Stimulated activated CD4-positive, alpha-beta T cell treated with anti-CD3 and anti-CD28 coated beads, Interleukin-1b, Interleukin-23, amount 100 ng/mL, for 48 hours (primary cell): ENCODE measurements at places on chromosomes 7 and 10.

DNA sequence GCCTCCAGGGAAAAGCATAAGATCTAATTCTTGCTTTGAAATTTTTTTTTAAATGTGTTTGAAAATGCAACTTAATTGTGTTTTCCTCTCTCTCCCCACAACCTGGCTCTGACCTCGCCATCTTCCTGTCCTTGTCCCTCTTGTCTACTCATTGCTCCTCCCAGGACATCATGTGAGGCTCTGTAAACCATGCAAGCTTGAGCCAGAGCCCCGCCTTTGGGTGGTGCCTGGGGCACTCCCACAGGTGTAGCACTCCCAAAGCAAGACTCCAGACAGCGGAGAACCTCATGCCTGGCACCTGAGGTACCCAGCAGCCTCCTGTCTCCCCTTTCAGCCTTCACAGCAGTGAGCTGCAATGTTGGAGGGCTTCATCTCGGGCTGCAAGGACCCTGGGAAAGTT, 9.8 kb upstream of the CDHR1 start:
- DNase-seq = no peak

DNA sequence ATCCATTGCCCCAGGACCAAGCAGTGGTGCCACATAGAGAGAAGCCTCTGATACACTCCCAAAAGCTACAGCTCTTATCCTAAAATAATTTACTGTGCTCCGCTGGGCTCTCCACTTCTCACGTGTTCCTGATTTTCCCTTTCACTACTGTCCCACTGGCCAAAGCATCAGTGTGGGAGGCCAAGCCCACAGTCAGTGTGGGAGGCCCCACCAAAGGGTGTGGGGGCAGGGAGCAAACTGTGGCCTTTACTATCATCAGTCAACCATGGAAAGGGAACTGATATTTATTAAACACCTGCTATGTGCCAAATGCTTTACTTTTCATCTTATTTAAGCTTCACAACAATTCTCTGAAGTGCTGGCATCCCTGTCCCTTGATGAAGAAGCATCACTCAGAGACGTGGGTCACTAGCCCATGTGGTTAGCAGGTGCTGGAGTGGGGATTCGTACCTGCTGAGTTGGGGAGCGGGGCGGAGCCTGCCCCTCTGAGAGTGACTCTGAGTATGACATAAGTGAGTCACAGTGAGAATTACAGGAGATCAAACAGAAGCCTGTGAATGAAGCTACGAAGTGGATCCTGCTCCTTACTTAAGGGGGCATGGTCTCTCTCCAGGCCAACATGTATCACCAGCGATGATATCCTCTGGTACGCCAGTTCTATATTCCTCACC, 50.4 kb downstream of the PYROXD2 start:
- DNase-seq = no peak

GRCh38 chr7:42452356-42452755, 215.3 kb upstream of the GLI3 start:
- DNase-seq = no peak

GRCh38 chr10:129679207-129679606, 212.2 kb downstream of the MGMT start:
- no peak for DNase-seq

DNA sequence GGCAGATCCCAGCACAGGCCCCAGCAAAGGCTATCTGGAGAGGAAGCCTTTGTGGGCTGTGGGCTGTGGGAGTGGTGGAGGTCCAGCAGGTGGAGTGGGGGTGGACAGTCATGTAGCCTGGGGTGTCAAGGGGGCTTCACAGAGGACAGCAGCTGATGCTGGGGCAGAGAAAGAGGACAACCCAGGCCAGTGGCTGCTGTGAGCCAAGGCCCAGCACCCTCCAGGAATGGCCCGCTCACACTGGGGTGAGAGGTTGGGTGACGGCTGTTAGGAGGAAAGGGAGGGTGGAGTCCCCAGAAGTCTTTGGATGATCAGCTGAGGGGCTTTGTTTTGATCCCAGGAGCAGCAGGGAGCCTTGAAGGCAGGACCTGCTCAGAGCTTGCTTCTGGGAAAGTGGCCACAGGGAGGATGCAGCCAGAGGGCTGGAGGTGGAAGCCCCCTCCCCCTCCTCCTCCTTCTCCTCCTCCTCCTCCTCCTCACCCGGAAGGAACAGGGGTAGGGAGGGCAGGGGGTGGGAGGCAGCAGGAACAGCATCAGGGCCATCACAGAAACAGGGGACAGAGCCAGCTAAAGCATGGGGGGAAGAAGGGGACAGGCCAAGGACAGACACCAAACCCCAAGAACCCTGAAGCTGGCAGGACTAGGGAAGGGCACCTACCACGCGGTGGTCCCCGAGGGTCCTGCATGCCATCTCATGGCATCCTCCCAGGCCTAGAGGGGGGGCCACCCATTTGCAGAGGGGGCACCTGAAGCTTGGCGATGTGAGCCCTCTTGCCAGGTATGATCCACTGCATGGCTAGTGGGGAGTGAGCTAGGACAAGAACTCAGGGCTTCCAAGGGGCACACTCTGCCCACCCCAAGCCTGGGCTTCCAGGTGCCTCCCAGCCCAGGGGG, 144.9 kb downstream of the GRID1 start:
- no peak for DNase-seq

- DNase-seq = no peak
Measured at GRCh38 chr7:128934361-128935341, 3.1 kb upstream of the IRF5 start.

- no peak for DNase-seq
Measured at GRCh38 chr10:69080226-69080625, 7.7 kb upstream of the SRGN start.

DNA sequence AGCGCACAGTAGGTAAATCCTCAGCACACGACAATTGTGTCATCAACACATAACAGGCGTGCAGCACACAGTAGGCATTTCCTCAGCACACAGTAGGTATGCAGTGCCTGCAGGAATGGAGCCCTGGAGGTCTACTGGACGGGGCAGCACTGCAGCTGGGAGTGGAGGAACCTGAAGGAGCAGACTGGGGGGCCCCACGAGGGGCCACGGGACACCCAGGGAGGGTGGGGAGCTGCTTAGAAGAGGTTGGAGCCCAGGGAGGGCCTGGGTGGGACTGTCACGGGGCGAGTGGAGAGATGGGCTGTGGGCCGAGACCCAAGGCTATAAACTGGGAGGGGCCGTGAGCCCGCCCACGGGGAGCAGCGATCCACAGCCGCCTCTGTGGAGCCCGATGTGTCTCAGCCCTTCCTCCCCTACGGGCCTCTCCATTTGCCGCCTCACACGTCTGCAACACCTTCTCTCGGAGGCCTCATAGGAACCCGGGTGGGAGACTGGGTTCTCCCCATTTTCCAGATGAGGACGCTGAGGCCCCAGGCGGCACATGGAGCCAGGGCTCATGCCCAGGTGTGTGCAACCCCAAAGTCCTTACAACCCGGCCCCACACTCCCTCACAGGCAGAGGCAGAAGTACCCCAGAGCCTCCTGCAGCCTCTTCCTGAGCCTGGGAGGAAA, 101.5 kb downstream of the MICALL2 start:
- DNase-seq = peak; percentile 40

DNA sequence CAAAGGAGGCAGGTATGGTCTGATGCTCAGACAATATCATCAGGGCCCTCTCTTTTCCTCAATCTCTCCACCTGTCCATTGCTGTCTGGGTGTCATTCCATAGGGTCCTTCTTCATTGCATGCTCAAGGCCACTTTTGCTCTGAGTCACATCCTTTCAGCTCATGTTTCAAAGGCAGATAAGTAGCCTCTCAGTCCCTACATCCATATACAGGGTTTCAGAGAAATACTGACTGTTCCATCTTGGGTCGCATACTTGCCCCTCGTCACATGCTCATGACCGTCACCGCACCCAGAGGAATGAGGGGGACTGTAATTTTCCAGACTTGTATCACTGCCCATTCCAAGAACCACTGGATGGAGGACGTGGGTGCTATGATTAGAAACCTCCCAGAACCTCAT, 93.4 kb downstream of the FAM107B start:
- DNase-seq = no peak

DNA sequence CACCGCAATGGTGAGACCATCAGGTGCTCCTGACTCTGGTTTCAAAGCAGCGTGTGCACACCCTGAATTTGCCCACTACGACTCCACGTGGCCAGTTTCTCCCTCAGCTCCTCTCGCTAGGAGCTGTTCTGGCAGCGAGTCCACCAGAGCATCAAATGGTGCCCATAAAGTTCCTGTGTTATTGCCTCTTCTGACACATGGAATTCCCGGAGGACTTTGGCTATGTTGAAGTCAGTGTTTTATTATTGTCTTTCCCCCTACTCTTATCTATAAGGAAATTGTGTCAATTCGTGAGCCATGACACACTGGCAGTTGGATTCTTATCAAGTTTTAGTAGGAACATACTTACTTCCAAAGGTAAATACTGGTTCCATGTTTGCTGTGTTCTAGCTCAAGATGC, 53.9 kb upstream of the NPVF start:
- DNase-seq = no peak

- no peak for DNase-seq
Measured at GRCh38 chr10:131980761-131981428, 828 bp downstream of the BNIP3 start.

GRCh38 chr7:68433462-68434070, 1164.7 kb upstream of the AUTS2 start:
- no peak for DNase-seq

DNA sequence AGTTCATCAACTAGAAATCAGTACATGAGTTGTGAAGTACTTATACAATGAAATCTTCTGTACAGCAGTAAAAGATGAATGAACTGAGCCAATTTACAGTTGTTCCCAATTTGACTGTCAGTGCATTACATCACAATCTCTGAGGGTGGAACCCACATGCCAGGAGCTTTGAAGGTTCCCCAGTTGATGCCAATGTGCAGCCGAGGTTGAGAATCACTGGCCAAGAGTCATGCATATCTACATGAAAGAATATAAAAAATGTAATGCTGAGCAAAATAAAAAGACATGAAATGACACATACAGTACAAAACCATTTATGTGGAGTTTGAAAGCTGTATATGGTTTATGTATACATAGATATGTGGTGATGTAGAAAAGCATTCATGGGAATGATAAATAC, 22.1 kb upstream of the CCNJ start:
- DNase-seq = no peak

DNA sequence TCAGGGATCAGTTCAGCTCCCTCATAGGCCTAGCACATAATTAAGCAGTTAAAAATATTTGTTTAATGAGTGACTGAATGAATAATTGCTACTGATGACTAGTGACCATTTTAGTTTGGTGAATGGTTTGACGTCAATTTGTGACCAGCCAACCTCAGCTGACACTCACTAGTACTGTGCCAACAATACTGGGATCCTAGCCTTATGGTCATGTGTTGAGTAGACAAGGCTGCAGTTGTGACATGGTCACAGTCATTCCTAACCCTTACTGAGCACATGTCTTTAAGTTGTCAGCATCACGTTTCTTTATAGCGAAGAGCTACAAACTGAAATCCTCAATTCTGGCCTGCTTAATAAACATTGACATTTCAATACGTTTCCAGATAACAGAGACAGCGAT, 86.9 kb upstream of the SLC26A5 start:
- DNase-seq = no peak

DNA sequence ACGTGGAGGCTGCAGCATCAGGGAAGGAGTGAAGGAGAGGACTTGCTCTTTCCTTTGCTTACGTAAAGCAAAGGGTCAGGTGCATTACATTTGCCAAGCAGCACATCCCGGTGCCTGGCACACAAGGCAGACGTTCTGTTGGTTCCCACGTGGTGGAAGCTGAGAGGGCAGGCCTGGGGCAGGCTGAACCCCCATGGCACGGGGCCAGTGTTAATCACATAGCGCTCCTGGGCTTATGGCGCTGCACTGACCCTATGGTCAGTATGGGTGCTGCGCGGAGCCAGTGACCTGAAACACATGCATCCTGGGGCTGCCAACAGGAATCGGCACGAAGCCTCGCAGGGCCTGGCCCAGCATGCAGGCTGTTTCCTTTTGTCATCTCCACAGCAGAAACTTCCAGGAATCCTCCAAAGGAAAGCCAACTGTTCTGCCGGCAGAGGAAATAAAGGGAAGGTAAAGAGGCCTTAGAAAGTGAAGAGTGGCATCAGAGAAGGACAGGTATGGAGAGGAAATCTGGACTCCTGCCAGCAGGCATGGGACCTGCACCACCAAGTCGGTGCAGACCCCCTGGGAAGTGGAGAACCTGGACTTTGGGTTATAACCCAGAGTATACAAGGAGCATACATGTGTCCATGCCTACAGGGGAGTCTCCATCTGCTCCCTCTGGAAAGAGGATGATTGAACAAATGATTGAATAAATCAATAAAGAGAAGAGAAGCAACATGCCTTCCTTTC, 560.2 kb downstream of the TCERG1L start:
- no peak for DNase-seq

GRCh38 chr10:9301148-9301547, 1246.7 kb downstream of the GATA3 start:
- no peak for DNase-seq
